ENCODE measurements at places on chromosomes 13 and 19.
A peak's percentile ranks its signal among the peaks of the same experiment; 100 is the strongest.

- DNase-seq: no peak
Observed at GRCh38 chr19:719636-720344, 11.1 kb downstream of the PALM start.

GRCh38 chr13:48160606-48161278, 65.8 kb upstream of the MED4 start:
- DNase-seq: no peak

- DNase-seq: no peak
Observed at GRCh38 chr19:44869733-44870470, 21.2 kb upstream of the TOMM40 start.

DNA sequence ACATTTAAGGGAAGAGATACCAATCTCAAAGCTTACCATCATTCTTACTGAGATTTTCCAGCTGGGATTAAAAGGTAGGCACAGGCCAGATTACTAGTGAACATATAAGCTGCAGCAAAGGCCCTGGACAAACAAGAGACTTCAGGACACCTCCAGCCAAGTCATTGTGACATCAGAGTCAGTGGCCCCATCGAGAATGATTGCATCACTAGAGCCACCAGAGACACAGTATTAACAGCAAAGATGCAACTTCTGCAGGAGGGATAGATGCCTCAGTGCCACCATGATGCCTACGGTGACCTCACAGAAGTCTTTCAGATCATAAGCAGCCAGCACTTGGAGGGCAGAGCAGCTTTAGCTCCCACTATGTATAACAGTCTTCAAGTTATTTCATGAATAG, 8.6 kb downstream of the RUBCNL start:
- no peak for DNase-seq

DNA sequence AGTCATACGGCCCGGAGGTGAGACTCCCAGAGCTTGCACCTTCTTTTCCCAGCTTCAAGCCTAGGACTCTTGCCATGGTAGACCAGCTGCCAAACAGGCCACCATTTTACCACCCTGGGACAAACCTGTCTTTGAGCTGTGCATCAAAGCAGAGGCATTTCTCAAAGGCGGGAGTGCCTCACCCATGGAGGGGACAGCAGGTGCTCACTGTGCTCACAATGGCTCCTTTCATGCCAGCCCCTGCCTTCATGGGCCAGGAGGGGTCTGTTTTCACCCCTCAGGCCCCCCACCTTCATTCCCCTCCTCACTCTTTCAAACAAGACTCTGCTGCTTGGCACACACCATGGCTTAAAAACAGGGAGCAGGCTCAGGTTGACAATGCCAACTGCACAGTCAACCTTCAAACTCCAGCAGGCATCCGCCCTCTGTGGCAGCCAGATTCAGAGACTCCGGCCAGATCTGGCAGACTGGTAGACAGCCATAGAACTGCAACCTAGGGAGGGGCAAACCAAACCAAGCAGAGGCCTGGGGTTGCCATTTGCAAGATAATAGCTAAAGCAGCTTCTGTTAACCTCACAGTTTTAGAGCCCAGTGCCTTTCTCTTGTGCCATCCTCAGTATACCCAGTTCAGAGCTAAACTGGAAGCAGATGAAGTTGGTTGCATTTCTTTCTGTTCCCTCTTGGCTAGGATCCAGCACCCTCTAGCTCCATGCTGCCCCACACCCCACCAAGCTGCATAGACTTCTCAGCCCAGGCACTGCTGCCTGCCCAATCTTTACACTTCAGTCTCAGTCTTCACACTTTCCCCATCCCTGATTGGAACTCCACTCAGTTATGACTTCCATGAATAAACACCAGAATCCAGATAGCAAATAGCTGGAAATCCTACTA, 93.9 kb upstream of the SPATA13 start:
- no peak for DNase-seq

GRCh38 chr13:97932036-97932435, 21.4 kb upstream of the IPO5 start:
- DNase-seq: no peak

DNA sequence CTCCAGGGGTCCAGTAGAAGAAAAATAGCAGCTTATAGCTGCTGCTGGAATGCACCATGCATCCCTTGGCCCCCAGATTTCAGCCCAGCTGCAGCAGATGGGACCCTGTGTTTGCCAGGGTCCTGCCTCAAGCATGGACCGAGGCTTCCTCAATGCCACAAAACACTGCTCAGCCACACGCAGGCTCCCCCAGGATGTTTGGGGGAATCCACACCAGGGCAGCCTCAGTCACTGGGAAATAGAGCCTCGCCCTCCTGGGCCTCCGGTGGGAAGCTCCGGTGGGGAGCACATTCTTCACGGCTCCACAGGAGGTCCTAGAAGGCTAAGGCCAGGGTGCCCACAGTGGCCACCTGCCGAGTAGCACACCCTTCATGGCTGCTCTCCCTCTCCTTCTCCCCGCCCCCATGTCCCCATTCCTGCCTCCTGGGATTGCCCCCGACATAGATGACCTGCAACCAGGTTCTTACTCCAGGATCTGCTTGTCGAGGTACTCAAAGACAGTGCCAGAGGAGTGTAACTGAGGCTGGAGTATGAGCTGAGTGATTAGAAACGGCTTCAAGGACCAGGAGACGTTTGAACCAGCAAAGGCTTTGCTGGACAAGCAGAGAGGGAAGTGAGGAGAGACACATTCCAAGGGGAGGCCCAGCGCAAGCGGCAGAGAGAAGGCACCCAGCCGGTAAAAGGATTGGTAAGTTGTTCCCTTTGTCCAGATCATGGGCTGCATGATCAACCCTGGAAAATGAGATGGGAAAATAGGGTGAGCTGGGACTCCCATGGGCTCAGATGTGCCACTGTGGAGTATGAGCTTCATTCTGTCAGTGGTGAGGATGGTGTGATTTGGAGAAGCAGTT, 110.7 kb upstream of the UQCRFS1 start:
- peak; percentile 10 for DNase-seq

- DNase-seq: no peak
Observed at GRCh38 chr13:27415116-27415515, 9.3 kb upstream of the GTF3A start.

- DNase-seq: no peak
Observed at GRCh38 chr13:97318532-97318931, 96.4 kb downstream of the MBNL2 start.

- DNase-seq: no peak
Observed at GRCh38 chr13:42049454-42049813, 986 bp downstream of the DGKH start.

- DNase-seq: no peak
Observed at GRCh38 chr19:14167576-14168138, 31.3 kb upstream of the ASF1B start.

DNA sequence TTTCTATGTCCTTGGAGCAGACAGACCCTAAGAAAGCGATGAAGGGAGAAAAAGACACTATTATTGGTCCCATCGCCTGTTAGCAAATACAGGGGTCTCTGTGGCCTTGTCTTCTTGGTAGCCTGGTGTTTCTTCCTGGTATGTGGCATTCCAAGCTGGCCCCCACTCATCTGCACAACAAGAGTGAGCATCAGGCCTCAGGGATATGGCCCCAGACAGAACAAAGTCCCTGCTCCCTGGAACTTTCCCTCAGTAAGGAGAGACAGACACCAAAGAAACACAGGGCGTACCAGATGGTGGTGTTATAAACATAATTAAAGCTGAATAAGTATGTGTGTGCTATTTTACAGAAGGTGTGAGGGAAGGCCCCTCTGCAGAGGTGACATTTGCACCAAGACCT, 48.2 kb upstream of the KPNA3 start:
- DNase-seq: no peak

DNA sequence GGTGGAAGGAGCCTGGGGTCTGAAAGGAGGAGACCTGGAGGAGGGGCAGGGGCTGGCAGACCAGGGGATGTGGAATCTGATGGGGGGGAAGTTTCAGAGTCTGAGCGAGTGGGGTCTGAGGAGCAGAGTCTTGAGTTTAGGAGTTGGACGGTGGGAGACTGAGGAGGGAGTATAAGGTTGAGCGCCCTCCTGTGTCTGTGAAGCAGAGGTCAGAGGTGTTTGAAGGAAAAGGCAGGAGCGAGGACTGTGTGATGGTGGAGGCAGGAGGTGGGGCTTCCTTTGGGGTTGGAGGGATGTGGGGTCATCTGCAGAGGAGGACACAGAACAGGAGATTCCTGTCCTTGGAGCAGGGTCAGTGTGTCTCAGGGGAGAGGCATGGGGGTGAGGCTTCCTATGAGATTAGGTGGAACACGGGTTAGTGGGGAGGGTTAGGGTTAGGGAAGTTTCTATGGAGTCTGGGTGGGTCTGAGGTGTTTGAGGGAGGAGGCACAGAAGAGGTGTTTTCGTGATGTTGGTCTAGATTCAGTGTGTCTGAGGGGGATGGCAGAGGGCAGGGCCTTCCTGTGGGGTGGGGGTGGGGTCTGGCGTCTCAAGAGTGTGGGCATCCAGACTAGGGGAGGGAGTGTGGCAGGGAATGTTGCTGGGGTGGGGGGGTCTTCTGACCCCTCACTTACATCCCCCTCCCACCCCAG, 8.3 kb downstream of the RYR1 start:
- DNase-seq: no peak

DNA sequence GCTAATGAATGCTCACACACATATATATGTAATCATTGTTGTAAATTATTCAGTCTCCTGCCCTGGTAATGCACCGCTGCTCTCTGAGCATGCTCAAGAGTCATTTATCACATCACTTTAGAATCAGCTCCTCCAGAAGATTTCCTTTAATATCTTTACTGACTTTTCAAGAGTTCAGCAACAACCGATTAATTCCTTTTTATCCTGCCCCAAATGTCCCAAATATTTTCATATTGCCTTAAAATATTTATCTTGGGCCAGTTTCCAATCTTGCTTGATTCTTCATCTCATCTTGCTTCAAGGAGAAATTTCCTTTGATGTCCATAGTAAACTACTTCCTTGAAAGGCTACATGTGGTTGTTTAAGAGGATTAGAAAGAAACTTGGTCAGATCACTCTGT, 132.5 kb downstream of the NHLRC3 start:
- DNase-seq: no peak

GRCh38 chr19:56199687-56200086, 2.1 kb upstream of the ZSCAN5B start:
- DNase-seq: no peak

DNA sequence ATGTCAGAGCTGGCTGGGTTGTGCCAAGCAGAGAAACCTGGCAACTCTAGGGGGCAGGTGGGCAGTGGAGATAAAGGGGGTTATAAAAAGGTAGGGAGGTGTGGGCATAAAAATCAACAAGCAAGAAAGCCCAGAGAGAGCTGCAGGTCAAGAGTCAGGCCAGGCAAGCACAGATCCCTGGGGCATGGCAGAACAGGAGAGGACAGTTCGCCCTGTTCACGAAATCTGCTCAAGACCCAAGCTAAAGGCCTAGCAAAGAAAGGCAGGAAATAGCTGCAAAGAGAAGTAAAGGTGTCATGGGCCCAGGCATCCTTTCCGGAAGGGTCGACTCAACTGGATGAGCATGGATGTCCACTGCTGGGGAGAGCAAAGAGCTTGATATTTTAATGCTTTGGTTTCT, 3.4 kb downstream of the MBNL2 start:
- no peak for DNase-seq

GRCh38 chr13:112391746-112392145, 15.6 kb downstream of the SPACA7 start:
- no peak for DNase-seq

- no peak for DNase-seq
Observed at GRCh38 chr13:42398533-42398932, 126.6 kb downstream of the AKAP11 start.

GRCh38 chr13:74273581-74273980, 139.4 kb upstream of the KLF12 start:
- DNase-seq: no peak

- peak; percentile 96 for DNase-seq
Observed at GRCh38 chr19:6373096-6373812, 660 bp downstream of the ALKBH7 start.

GRCh38 chr13:102400675-102401145, 1.1 kb downstream of the FGF14 start:
- no peak for DNase-seq

- DNase-seq: no peak
Observed at GRCh38 chr19:47330466-47330869, 1.5 kb upstream of the C5AR2 start.

DNA sequence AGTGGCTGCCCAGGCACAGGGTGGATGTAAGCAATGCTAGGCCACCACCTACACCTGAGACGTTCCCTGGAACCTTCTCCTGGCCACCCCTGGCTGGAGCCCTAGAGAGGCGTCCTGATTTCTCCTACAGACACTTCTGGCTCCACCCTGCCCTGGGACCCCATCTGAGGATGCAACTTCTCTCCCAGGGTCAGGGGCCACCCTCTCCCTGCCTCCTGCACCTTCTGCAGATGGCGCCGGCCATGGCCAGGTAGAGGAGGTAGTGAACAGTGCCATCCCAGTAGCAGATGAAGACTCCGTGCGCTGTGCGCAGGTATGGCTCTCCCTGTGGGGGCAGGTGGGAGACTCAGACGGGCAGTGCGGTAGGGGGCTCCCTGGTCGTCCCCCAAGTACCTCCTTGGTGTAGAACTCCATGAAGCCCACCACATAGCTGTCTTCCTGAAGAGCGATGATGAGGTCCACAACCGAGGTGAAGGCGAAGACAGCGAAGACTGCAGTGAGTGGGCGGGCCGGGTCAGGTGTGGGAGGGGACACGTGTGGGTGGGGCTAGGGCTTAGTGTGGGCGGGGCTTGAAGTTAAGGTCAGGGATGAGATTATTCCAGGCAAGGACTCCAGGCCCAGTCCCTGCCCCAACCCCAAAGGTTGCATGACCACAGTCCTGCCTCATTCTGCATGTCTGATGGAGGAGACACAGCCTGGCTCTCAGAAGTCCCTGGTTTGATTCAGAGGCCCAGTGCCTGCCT, 3.0 kb downstream of the TM6SF2 start:
- DNase-seq: peak; percentile 23

- peak; percentile 62 for DNase-seq
Observed at GRCh38 chr19:6577476-6578125, 13.3 kb downstream of the CD70 start.

DNA sequence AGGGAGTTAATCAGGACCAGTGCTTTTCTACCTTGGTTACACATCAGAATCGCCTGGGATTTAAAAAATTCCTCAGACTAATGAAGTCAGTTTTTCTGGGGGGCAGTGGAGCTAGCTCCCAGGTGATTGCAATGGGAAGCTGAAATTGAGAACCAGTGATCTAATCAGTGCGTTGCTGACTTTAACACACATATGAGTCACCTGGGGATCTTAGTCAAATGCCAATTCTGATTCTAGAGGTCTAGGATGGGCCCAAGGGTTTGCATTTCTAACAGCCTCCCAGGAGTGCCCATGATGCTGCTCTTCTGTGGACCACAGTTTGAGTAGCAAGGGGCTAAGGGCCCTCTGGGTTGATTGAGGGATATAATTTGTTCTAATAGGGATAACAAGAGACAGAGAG, 54.5 kb downstream of the KL start:
- no peak for DNase-seq

Measured in D341Med (cell line).